ELR (cell line): ENCODE measurements at places on chromosomes 2 and 18.

DNA sequence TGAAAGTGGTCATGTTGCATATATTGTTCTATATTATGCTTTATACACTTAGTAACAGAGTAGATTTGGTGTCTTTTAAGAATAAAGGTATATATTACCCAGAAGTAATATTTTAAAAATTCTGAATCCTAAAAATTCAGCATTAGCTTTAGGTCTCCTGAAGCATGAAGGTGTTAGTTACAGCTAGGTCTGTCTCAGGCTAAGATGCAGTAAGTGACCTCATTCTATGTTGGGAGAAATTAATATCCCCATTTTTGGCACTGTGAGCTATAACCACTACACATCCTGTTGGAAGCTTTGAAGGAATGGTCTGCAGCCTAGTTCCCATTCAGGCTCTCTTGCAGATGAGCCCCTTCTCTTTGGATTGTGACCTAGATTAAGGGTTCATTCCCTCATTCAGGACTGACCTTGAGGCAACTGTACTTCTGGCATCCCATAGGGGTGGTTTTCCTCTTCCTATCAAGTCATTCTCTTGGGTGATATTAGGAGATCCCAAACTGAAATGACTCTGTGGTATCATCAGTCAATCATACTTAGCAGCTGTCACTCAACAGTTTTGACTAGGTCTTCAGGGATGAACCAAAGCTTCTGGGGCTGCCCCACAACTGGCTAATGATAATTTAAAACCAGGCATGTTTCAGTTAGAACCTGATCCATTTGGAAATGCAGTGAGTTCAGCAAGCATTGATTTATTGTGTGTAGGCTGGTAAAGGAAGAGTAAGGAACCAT, 117.7 kb downstream of the GPD2 start:
- DNase-seq = no peak

- DNase-seq = peak; percentile 68
Observed at GRCh38 chr2:224111576-224111975, 72.5 kb upstream of the SERPINE2 start.

DNA sequence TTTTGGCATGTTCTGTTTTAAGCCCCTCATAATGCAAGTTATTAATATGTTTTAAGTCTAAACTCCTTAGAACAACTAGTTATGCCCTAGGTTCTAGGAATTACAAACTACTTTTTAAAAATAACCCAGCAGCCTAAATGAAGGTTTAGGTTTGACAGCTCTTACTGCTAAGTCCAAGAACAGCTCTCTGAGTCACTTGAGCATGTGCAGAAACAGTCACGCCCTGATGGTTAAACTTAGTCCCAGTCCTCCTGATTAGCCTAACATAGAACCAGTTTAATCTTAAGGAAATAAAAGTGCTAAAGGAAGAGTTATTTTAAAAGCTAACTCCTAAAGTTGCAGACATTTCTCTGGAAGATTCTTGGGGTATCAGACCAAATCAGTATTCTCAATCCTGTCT, 72.5 kb downstream of the RMDN2 start:
- no peak for DNase-seq

DNA sequence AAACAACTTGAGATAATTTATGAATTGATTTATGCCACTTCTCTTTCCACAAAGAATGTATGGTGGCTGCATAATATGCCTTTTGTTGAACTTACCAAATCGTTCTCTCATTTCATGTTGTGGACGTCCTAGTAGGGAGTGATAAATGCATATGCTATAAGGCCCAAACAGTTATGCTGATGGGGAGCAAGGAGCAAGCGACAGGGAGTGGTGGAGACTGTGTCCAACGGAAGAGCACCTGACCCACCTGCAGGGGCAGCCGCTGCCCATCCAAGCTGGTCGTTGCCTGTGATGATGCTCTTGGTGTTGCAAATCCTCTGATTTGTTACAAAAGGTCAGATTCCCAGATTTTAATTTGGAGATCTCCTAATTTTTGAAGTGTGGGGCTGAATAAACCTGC, 31.0 kb upstream of the MGAT4A start:
- no peak for DNase-seq

DNA sequence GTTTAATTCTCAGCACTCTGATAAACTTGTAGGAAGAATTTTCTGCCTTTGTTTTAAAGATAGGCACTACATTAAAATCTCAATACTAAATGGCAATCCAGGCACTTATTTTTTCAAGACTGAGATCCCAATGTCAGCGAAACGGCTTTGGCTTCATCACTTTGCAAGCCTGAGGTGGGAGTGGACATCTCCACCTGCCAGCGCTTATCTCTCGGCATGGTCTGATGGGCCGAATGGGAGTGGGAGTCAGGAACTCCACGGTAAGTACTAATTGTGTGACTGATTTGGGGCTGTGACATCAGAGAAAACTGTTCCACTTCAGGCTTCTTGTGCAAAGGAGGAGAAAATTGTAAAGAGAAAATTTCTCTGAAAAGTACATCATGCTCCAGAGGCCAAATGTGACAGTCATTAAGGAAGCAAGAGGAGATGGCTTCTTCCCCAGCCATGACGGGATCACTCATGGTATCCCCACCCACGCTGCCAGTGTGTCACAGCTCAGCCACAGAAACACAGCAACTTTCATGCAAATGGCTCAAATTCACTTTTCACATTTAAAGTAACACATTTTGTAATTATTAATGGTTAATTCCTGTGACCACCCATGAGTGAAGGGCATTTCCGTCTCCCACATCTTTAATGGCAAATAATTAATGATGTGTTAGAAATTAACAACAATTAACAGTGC, 385.5 kb upstream of the HNRNPA3 start:
- no peak for DNase-seq
